ENCODE measurements at places on chromosomes 11 and 22.

DNA sequence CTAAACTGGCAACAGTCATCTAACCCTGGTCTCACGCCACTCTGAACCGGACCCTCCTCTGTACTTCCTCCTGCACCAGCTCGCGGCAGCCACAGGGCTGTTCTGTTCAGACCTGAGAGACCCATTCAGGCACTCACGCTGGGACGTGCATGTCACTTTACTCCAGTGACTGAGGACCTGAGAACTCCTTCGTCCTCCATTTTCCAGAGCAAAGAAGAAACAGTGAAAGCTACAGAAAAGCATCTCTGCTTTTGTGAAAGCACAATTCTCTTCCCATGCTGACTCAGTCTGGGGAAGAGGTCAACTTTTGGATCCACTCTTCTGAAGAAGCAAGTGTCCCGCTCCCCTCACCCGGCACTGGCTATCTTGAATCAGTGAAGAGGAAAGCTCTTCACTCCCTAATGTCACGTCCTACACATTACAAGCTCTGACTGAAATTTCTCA, 24.5 kb downstream of the PISD start:
- no peak for DNase-seq

- DNase-seq: no peak
Measured at GRCh38 chr22:47333625-47334024, 571.2 kb downstream of the TBC1D22A start.

GRCh38 chr11:47917599-47918369, 62.6 kb upstream of the PTPRJ start:
- peak; percentile 87 for DNase-seq

DNA sequence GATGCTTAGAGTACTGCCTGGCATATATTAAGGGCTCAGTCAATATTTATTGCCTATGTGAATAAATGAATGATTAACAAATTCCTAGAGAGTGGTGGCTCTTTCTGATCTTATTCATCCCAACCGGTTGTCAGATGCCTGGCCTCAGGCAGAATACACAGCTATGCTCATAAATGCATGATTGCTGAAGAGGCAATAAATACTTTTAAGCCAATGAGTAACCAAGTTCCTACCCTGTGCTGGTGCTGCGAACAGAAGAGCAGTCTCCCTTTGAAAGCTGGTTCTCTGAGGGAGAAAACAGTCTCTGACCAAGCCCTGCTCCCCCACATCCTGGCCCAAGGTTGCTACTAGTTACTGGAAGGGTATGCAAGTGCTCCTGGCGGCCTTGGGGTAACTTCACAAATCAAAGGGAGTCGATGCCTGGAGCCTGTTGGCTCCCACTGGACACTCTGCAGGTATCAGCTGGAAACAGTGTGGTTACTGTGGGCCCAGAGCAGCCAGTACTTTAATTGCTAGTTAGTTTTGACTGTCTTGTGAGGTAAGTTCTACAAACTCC, 2.8 kb downstream of the USH1C start:
- no peak for DNase-seq

GRCh38 chr11:8038393-8038792, 42.6 kb upstream of the TUB start:
- DNase-seq: no peak

GRCh38 chr11:65503949-65504673, 5.3 kb downstream of the MALAT1 start:
- no peak for DNase-seq

DNA sequence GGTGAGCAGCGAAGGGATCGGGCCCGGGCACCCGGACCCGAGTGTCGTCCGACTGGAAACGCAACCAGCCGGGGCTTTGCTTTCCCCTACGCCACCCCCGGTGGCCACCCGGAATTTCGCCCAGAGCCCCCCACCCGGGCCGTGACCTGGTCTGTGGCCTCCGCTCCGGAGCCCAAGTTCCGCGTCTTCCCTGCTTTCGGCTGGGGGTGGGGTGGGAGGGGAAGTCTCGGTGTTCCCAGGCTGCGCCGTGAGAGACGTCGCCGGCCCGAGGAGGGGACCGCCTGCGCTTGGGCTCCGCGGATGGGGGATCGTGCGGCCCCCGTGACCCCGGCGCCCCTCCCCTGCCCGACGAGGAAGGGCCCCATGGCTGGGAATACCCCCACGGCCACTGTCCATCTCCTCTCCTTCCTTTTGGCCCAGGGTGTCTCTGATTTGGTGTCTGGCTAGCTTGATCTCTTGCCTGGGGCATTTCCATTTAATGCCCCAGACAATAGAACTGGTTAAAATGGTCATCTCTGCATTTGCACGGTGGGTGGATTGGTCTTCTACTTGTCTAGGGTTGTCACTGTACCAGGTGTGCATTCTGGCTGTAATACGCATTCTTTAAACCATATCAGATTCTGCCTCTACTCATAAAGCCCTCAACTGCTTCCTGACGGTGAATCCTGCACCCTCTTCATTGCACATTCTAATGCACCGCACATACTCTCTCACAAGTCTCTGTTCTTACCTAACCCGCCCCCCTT, 789 bp downstream of the SIK2 start:
- peak; percentile 62 for DNase-seq
